Activated CD4-positive, alpha-beta T cell treated with anti-CD3 and anti-CD28 coated beads, Interleukin-2, amount 10 ng/mL, durations not matched to agents 24 days and 14 days (primary cell): ENCODE measurements at places on chromosomes 13 and 19.

- no peak for DNase-seq
Measured at GRCh38 chr13:65093357-65093756, 2136.8 kb downstream of the PCDH9 start.

- DNase-seq = peak; percentile 56
Measured at GRCh38 chr13:75547917-75548316, 1.7 kb upstream of the UCHL3 start.

- DNase-seq = no peak
Measured at GRCh38 chr13:87923753-87924152, 252.6 kb downstream of the SLITRK5 start.

- no peak for DNase-seq
Measured at GRCh38 chr13:34361560-34361959, 543.6 kb downstream of the RFC3 start.

DNA sequence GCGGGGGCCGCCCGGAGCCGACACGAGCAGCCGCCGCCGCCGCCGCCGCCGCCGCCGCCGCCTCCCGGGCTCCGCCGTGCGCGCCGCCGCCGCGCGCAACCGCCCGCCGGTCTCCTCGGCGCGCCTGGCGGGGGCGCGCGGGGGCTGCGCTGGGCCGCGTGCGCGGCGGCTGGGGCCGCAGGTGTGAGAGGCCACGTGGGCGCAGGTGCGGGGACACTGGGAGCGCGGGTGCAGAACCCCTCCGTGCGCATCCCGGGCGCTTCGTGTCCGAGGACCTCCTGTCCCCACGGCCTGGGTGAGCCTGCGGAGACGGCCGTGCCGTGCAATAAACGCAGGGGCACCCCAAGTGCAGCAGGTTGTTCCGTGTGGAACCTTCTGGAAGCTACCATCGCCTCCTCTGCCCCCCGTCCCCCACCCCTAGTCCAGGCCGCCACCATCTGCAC is at the start of gene LINGO3:
LINGO3 (minus strand) TSS at position 41 of the 443 bp plus-strand sequence. CDS start 16,378 bp downstream, outside the sequence.
- peak; percentile 63 for DNase-seq
